ENCODE measurements at places on chromosomes 3 and 15.

GRCh38 chr15:68031404-68031803 lies 22.7 kb upstream of the PIAS1 start:
- no peak for DNase-seq

DNA sequence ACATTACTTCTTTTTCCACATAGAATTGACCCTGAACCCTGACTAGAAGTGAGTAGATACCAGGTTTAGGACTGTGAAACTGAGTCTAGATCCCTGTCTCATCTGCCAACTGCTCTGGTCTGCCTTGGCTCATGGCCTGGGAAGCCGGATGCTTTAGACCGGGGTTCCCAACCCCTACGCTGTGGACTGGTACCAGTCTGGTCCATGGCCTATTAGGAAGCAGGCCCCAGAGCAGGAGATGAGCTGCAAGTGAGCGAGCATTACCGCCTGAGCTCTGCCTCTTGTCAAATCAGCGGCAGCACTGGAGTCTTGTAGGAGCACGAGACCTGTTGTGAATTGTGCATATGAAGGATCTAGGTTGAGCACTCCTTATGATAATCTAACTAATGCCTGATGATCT lies 734.2 kb downstream of the AGBL1 start:
- no peak for DNase-seq

DNA sequence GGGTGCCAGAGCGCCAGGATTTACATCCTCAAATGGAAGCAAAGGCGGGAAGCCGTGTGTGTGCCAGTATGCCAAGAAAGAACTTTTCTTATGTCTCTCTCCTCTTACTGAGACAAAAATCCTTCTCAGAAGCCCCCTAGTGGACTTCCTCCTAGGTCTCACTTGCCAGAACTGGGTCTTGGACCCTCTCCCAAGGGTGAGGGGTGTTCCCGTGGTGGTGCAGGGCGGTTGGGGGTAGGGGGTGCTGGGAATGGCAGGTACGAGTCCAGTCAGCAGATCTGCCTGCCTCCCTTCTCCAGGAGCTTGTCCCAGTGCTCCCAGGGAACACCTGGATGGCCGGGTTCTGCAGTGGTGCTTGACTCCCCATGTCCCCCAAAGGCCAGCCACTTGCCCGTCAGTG lies 52.0 kb downstream of the CORO2B start:
- DNase-seq = no peak

DNA sequence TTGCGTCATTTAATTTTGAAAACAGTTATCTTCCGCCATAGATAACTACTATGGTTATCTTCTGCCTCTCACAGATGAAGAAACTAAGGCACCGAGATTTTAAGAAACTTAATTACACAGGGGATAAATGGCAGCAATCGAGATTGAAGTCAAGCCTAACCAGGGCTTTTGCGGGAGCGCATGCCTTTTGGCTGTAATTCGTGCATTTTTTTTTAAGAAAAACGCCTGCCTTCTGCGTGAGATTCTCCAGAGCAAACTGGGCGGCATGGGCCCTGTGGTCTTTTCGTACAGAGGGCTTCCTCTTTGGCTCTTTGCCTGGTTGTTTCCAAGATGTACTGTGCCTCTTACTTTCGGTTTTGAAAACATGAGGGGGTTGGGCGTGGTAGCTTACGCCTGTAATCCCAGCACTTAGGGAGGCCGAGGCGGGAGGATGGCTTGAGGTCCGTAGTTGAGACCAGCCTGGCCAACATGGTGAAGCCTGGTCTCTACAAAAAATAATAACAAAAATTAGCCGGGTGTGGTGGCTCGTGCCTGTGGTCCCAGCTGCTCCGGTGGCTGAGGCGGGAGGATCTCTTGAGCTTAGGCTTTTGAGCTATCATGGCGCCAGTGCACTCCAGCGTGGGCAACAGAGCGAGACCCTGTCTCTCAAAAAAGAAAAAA lies 1.2 kb downstream of the B2M start:
- peak; percentile 82 for DNase-seq

DNA sequence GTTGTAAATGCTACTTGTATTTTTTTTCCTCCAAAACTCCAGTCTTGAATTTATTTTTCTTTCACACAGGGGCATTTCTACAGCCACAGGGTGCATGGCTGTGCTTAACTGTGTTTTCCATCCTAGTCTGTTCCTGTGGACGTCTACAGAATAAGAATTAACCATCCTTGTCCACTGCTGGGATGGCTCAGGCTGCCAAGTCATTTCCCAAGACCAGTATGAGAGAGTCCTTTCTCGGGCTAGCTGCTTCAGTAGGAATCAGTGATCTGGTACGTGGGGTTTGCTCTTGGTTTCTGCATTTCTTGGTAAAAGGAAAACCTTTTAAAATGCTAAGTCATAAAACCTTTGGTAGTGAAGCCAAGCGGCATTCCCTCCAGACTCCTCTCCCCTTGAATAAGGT lies 29.8 kb downstream of the CHDH start:
- no peak for DNase-seq

- DNase-seq = peak; percentile 34
Observed at GRCh38 chr3:156161172-156161571, 40.8 kb downstream of the KCNAB1 start.

DNA sequence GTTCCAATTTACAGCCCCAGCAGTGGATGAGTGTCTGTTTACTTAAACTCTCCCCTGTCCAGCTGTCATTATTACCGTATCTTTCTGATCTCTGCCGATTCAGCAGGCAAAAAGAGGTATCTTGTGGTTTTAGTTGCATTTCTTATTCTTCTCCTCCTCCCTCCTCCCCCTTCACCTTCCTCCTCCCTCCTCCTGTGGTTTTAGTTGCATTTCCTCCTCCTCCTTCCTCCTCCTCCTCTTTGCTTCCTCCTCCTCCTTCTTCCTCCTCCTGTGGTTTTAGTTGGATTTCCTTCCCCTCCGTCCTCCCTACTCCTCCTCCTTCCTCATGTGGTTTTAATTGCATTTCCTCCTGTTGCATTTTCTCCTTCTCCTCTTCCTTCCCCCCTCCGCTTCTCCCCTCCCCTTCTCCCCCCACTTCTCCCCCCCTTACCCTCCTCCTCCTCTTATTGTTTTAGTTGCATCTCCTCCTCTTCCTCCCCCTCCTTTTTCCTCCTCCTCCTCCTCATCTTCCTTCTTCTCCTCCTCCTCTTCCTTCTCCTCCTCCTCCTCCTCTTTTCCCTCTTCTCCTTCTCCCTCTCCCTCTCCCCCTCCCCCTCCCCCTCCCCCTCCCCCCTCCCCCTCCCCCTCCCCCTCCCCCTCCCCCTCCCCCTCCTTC lies 25.3 kb upstream of the VPS33B start:
- no peak for DNase-seq

GRCh38 chr3:9279966-9280365 lies 30.5 kb upstream of the SRGAP3 start:
- DNase-seq = no peak

- DNase-seq = no peak
Observed at GRCh38 chr15:33810073-33810595, 158.2 kb upstream of the CHRM5 start.

- no peak for DNase-seq
Observed at GRCh38 chr3:9945358-9945757, 6.8 kb downstream of the PRRT3 start.

DNA sequence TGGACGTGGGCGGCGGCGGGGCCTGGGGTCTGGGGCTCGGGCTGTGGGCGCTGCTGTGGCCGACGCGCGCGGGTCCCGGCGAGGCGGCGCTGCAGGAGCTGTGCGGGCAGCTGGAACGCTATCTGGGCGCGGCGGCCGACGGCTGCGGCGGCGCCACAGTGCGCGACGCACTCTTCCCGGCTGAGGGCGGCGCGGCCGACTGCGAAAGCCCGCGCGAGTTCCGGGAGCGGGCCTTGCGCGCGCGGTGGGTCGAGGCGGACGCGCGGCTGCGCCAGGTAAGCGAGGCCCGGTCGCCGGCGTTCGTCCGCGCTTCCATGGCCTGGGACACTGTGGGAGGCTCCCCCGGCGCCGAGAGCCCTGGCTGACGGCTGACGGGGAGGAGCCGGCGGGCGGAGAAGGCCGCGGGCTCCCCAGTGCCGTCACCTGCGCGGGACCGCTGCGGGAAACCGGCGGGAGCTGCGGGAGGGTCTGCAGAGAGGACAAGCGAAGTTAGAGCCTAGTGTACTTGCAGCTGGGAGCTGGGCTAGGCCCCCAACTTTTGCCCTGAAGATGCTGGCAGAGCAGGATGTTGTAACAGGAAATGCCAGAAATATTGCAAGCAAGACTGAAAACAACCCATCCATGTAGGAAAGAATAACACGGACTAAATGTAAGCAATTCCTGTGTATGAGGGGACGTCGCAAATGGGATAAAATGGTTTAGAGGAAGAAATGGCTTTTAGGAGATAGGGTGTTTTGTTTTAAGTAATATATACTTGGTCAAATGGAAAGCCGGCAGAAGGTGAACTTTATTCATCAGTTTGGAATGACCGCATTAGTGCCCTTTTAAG lies 847 bp downstream of the WHAMM start:
- no peak for DNase-seq

- DNase-seq = no peak
Observed at GRCh38 chr3:114887806-114888205, 259.3 kb downstream of the ZBTB20 start.

GRCh38 chr15:92533298-92533697 lies 122.3 kb downstream of the FAM174B start:
- DNase-seq = no peak

GRCh38 chr15:25844981-25845680 lies 18.0 kb downstream of the ATP10A start:
- DNase-seq = no peak

DNA sequence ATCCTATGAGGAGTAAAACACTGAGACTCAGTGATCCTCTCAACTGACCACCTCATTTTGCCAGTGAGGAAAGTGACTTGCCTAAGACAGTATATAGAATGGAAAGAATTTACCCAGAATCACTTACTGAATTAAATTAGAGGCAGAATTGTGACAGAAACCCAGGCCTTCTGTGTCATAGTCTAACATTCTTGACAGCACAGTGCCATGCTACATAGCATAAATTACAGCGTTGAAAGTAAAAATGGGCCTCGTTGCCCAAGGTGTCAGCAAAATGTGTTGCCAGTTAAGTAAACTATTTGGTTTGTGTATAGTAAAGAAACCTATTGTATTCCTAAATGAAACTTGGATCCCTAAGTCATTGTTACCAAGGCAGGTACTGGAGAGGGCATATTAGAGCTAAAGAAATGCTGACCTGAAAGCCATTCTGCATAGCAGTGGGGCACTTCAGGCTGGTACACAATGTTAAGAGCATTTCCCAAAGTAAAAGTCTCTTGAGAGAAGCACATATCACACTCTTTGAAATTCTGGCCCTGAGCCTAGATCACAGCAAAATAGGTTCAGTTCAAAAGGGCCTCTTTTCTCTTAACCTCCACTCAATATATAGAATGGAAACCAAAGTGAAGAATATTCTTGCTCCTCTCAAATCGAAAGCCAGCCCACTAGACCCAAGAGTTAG lies 53.8 kb downstream of the HMG20A start:
- DNase-seq = no peak

DNA sequence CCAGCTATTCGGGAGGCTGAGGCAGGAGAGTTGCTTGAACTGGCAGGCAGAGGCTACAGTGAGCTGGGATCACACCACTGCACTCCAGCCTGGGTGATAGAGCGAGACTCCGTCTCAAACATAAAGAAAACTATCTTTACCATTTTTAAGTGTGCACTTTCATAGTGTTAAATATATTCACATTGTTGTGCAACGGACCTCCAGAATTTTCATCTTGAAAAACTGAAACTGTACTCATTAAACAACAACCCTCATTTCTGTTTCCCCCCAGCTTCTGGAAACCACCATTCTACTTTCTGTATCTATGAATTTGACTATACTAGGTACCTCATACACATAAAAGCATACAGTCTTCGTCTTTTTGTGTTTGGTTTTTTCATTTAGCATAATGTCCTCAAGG lies 375.1 kb downstream of the SHQ1 start:
- DNase-seq = no peak

- DNase-seq = no peak
Observed at GRCh38 chr15:72338617-72339321, 18.8 kb upstream of the CELF6 start.

DNA sequence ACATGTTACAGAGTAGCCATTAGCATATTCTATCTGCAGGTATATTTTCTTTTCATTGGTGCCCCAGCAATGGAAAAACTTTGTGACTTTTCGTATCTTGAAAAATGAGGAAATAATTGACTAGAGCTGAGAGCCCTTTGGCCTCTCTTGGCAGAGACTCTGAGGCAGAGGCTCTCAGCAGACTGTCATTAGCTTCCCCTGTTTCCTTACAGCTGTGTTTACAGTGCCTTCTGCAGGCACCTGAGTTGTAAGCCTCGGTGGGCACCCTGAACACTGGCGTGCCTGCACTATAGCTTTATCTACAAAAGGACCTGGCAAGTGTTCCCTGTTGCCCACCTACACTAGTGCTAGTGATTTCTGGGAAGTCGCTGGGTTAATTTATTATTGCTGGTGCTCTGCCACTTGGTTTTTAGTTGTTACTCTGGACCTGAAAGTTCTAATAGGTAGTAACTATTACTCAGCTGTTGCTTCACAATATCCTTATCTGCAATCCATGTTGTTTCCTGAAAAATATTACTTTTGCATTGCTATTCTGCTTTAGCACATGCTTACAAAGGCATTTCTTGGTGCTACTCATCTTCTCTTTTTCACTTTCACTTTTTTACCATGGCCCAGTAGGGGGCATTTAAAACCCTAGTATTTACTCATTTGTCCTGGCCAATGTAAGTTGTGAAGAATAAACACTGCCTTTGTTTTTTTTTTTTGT lies 7.8 kb upstream of the GPR171 start:
- DNase-seq = no peak

- DNase-seq = no peak
Observed at GRCh38 chr15:101498717-101499480, 9.4 kb upstream of the PCSK6 start.

All from CD8-positive, alpha-beta memory T cell (primary cell).